NCI-H82 (cell line): ENCODE measurements at places on chromosomes 3 and 15.

GRCh38 chr15:25939122-25939521 is 76.0 kb upstream of the ATP10A start:
- DNase-seq, result no peak

DNA sequence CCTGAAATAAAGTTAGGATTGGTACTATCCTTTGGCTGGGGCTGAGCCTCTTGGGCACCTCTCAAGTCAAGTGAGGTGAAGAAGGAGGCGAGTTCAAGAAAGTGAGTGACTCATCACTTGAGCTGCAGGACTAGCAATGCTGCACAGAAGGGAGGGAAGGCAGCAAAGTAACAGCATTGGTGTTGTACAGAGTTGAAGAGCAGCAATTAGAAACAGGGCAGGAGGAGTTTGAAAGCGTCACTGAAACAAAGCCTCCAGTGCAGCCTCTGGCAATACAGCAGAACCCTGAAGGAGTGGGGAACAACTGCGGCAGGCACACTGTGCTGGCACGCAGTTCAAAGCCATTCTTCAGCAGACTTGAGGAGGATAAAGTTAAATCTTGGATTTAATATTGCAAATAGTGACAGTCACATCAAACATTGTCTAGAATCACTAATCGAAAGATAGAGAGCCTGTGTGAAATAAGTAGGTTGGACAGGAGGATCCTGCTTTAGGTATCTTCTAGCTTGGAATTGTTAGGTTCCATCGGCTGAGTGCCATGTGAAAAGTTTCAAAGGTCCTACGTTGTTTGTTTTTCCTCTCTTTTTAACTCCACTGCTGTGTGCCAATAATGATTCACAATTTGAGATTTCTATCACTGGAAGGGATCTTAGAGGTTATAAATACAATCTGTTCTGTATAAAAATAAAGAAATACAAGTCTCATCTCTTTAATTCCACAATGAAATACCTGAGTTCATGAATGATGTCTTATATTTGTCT is 479.8 kb downstream of the NAALADL2 start:
- DNase-seq, result no peak

DNA sequence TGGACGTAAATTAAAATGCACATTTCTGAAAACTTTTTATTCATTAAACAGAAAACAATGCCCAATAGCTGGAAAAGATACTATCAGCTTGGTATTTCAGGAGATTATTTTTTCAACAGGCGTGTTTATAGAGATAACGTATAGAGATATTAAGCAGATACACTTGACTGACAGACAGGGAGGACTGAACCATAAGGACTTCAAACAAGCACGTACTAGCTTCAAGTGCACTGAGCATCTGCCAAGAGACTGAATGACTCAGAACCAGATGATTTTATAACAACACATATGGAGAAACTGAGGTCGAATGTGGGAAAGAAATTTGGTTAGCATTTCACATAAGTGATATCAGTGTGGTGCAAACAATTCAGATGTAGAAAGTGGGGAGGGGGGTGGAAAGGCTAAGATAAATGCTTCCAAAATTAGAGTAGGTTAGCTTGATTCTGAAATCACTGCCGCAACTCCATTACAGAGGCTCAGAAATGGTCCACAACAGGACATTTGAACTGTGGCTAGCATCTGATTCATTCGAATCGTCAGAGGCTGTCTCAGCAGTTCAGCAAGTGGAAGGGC is 103.5 kb downstream of the SEMA6D start:
- DNase-seq, result no peak

- no peak for DNase-seq
Measured at GRCh38 chr15:93223803-93224202, 134.8 kb upstream of the RGMA start.

GRCh38 chr15:97881346-97881965 is 79.0 kb upstream of the ARRDC4 start:
- no peak for DNase-seq

DNA sequence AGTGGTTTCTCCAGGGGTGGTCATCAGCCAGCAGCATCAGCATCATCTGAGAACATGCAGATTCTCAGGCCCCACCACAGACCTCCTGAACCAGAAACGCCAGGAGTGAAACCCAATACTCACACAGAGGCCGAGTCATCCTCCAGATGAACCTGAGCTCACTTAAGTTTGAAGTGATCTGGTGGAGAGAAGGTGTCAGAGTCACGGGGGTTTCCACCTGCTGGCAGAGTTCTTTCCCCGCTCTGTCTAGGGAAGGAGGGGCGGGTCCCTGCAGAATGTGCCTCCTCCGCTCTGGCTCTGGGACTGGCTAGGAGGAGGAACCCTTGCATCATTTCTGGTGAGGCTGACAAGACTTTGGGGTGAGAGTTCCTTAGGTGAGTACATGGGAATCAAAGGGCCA is 13.3 kb upstream of the KIF23 start:
- DNase-seq, result no peak

GRCh38 chr3:193660698-193661411 is 67.8 kb downstream of the OPA1 start:
- no peak for DNase-seq

DNA sequence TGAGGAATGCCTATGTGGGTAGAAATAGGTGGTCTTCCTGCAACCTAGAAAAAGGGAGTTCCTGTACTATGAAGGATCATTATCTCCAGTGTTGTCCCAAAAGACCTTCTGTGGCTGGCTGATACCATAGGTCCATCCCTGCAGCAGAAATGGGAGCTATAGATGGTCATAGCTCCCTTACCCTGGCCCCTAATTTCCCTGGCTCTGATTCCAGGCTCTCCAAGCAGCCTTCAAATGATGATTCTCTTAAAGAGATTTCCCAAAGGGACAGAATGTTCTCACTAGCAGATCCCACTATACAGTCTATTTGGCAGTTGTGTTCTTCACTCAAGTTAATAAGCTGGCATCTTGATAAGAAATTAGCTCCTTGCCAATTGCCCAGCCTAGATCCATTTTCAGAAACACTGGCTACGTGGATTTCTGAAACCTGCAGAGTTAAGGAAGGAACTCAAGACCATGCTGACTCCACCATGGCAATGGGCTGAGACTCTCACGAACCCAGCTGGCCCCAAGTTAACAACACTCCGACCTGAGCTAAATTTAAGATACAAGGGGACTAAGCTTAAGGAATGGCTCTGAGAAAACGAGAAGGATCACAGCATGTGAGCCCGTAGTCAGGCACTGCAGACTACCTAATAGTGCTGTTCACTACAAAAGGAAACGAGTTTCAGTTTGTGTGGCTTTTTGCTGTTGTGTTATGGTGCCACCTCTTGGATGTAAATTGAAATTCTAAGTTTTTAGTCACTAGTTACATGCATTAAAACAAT is 11.4 kb downstream of the C15orf40 start:
- peak; percentile 83 for DNase-seq

DNA sequence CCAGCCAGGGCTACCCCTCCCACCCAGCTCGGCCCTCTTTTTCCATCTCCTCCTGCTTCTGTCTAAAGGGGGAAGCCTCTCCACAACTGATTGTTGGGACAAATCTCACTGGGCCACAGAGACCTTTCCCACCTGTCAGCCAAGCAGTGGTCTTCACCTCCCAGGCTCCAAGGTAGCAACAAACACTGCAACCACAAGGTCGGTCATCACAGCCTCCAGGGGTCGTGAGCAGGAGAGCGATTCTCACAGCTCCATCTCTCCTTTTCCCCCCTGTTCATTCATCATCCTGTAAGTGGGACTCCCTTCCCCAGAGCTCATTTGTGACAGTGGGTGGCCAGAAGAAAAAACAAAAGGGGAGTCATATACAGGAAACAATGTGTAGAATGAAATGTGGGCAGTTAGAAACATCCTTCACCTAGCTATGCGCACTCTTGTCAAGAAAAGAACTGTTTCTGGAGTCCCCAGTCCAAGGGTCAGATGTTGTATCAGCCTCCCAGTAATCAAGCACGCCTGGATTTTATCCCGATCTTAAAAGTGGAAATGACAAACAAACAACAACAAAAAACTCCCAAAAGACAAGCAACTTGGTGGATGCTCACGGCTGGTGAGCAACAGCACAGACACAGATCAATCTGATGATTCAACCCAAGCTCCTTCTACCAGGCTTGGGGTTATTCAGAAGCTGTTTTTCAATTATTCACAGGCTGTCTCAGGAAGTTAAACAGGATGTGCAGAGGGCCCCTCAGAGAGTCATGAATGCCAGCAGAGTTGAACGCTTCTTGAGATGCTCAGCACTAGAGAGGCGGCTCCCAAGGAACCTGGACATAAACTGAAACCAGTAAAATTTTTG is 22.4 kb downstream of the LYZL4 start:
- no peak for DNase-seq

DNA sequence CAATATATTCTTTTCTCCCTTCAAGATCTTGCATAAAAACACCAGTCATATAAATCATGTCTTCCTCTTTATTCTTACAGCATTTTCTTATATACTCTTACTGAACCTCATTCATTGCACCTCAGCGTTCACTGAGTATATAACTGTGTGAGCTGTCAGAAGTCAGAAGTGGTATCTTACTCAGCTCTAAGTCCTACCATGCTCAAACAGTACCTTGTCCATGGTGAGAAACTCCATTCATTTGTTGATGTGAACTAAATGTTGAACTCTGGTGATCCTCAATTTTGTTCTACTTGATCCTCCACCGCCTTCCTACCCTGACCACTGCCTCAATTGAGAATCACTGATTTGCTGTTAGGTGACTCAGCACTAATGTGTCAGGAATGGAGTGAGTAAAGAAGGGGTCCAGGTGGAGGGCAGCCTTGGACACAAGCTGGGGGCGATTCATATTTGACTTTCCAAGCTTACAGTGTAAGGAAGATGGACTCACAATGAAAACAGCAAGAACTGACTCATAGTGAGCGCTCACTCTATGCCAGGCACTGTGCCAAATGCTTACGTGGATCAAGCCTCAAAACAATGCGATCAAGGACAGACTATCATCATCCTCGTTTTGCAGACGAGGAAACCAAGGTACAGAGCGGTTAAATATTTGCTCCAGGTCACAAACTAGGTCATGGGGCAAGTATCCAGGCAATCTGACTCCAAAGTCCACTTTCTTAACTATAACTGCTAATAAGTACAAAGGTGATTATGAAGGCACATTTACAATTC is 13.5 kb upstream of the ZFYVE19 start:
- DNase-seq, result no peak

DNA sequence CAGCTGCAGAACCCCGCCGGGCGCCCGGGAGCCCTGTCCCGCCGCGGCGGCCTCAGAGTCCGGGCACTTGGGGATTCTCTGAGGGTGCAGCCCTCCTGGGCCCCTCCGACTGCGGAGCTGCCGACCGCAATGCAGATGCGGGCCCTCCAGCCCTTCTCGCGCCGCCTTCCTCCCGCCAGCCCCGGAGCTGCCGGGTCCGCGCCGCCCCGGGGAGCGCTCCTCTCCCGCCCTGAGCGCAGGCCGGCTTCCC is 320 bp upstream of the ACAN start:
- no peak for DNase-seq

- DNase-seq, result no peak
Measured at GRCh38 chr3:100782348-100782747, 73.1 kb downstream of the TFG start.

- peak; percentile 24 for DNase-seq
Measured at GRCh38 chr15:80695911-80696661, 976 bp downstream of the ABHD17C start.

DNA sequence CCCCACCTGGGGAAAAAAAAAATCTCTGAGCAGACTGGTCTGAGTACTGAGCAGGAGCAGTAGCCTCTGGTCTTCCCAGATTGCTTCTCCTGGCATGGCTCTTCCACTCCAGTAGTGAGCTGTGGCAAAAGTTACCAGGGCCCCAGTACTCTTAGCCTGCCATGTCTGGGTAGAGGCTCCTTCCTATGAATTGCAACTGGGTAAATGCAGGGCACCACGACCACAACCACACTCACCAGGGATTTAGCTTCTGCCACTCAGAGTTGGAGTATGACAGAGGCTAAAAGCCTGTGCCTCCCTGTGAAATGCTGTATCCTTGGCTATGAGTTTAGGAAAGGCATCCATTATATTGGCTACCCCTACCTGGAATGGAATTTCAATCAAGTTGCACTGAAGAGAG is 67.9 kb upstream of the CCDC54 start:
- no peak for DNase-seq

- DNase-seq, result no peak
Measured at GRCh38 chr3:65361448-65361847, 673.6 kb upstream of the ADAMTS9 start.

- DNase-seq, result no peak
Measured at GRCh38 chr3:152434142-152434541, 165.4 kb downstream of the MBNL1 start.

GRCh38 chr15:43009206-43009605 is 88.6 kb upstream of the TTBK2 start:
- no peak for DNase-seq

GRCh38 chr3:173659972-173660371 is 262.4 kb downstream of the NLGN1 start:
- no peak for DNase-seq

GRCh38 chr3:25265284-25265683 is 162.8 kb upstream of the RARB start:
- DNase-seq, result no peak

- DNase-seq, result no peak
Measured at GRCh38 chr15:60414016-60414682, 16.4 kb upstream of the ANXA2 start.

- DNase-seq, result no peak
Measured at GRCh38 chr15:41860049-41860828, 21.6 kb downstream of the PLA2G4B start.
